Anterior cingulate cortex (tissue), 58 donors: ENCODE measurements at places on chromosomes 2 and 18.

DNA sequence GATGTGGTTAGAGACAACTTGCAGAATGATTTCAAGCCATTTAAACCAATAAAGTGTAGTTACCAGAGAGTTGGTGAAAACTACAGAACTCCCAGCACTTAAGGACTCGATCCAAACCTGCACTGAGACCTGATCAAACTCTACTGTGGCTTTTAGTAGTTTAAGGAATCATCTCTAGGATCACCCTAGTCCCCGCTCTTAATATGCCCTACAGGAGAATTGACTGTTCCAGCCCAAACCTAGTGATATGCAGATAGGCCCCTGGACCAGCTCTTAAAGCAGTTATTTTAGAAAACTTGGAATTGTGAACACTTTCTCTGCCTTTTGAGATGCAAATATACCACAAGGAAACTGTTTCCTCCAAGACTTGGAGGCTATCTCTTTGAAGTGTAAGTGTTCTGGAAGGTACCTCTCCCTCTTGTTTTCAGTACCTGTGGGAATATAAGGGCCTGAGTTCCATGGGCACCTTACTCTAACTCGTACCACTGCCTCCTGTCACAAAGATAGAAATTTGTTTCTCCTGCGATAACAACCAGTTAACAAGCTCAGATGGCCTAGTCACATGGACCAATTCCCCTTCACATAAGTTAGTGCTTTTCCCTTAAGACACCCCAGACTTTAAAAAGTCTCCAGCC is 1367.2 kb upstream of the SLC39A10 start:
- no peak for DNase-seq

- no peak for DNase-seq
These were observed 17.5 kb downstream of the VRK2 start for GRCh38 chr2:58064086-58064485.

- no peak for DNase-seq
These were observed 30.9 kb downstream of the NOL10 start for GRCh38 chr2:10658914-10659257.

GRCh38 chr18:48021273-48021914 is 90.9 kb upstream of the SMAD2 start:
- DNase-seq = no peak

DNA sequence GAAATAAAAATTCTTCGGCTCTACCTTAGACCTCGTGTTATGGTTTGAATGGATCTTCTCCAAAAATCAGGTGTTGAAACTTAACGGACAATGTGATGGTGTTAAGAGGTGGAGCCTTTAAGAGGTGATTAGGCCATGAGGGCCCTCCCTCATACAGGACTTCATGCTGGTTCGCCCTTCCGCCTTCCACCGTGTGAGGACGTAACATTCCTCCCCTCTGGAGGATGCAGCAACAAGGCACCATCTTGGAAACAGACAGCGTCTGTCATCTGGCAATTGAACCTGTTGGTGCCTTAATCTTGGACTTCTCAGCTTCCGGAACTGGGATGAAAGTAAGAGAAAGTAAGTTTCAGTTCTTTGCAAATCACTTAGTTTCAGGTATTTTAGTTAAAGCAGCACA is 126.3 kb upstream of the SPRED2 start:
- no peak for DNase-seq

- DNase-seq = no peak
These were observed 33.7 kb downstream of the LYPD1 start for GRCh38 chr2:132636346-132636745.

DNA sequence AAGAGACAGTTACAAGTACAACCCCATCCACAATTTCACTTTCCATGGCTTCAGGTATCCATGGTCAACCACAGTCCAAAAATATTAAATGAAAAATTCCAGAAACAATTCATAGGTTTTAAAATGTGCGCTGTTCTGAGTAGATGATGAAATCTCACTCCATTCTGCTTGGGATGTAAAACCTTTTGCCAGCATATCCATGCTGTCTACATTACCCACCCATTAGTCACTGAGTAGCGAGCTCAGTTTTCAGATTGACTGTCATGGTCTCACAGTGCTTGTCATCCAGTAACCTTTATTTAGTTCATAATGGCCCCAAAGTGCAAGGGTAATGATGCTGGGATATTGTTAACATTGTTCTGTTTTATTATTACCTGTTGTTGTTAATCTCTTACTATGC is 40.5 kb downstream of the SMAD4 start:
- DNase-seq = no peak

- no peak for DNase-seq
These were observed 630 bp downstream of the PPM1G start for GRCh38 chr2:27408601-27409320.

- DNase-seq = peak; percentile 58
These were observed 115.7 kb upstream of the SLC1A4 start for GRCh38 chr2:64873472-64873924.

- no peak for DNase-seq
These were observed 1.2 kb downstream of the TFPI start for GRCh38 chr2:187552828-187553681.
